Lower leg skin (tissue), 4 donors: ENCODE measurements at places on chromosomes 13 and 19. TPM values are rescaled to one million over a fixed set of nuclear protein-coding genes. Genes with fewer than 3 reads are reported as not detected.

- no peak for DNase-seq
Measured at GRCh38 chr19:3593156-3593555, 7.9 kb downstream of the GIPC3 start.

- DNase-seq, result peak; percentile 85
Measured at GRCh38 chr13:51222037-51222685, at the start of gene FAM124A. Gene FAM124A (plus strand): TSS chr13:51222398. CDS start chr13:51222502, 104 bp downstream.

DNA sequence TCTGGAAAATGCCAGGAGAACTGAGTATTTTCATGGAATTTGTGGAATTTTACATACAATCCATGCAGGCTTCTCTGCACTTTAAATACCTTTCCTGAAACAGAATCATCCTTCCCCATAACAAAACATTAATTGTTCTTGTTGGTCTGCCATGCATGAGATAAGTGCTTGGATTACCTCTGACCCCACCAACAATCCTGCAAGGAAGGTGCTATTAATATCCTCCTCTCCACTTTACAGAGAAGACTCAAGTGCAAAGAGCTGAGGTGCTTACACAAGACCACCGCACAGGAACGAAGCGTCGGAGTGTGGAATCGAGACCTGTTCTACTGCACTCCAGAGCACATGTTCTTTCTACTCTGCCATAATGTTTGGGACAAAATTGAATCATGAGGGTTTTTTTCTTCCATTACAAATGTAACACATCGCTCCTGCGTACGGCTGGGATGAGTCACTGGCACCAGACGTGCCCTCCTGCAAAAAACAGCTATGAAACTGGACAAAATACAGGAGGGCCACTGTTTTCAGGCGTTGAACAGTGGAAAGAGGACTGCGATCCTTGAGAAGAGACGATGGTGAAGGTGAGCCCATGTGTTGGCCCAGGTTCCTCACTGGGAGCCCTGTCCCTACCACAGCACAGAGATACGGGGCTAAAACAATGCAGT, 12.9 kb upstream of the LRRC4B start:
- DNase-seq, result no peak

DNA sequence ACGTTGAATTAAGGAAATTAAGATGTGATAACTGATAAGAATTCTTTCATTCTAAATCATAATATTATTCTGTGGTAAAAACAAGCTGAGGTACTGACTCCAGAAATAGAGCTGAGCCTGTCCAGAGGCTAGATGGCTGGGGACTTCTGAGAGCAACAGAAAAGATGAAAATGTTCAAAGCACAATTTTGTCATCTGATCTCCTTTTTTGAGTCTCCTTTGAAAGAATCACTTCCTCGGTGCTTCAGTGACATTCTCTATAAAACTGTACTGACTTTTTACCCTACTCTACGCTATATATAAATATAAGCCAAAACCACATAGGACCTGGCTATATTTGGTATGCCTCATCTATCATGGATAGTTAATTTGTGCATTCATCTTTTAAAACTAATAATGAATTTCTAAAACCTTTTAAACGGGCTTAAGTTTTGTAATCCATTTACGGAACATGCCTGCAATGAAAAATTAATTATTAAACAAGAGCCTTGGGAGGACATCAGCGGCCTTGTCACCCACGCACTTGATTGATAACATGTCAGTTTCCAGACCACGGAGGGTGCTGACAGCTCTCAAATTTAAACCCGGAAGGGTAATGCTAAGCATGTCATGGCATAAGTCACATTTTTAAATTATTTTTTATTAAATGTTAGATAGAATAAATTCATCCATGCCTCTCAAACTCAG, 235.5 kb downstream of the PCDH9 start:
- DNase-seq, result no peak

The IGFL1 gene
- total RNA-seq, result 0.88 TPM

DNA sequence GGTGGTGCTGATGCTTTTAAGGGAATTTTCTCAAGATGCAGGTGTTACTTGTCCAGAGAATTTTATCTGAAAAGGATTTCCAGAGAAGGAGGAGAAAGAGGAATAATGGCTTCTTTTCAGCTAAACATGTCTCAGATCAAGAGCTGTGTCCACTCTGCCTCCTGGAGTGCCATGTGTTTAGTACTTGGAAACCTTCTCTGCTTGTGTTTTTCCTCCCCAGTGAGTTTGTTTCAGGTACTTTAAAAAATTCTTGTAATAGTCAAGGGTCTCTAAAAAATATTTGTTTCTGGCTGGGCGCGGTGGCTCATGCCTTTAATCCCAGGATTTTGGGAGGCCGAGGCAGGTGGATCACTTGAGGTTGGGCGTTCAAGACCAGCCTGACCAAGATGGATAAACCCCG, 22.7 kb downstream of the ZNF431 start:
- no peak for DNase-seq

- DNase-seq, result no peak
Measured at GRCh38 chr19:1066748-1067340, at the start of gene ARHGAP45. Gene ARHGAP45 (plus strand): TSS chr19:1067167. CDS start chr19:1067406, 239 bp downstream.

The FGF14 gene
- 0.44 TPM for total RNA-seq

DNA sequence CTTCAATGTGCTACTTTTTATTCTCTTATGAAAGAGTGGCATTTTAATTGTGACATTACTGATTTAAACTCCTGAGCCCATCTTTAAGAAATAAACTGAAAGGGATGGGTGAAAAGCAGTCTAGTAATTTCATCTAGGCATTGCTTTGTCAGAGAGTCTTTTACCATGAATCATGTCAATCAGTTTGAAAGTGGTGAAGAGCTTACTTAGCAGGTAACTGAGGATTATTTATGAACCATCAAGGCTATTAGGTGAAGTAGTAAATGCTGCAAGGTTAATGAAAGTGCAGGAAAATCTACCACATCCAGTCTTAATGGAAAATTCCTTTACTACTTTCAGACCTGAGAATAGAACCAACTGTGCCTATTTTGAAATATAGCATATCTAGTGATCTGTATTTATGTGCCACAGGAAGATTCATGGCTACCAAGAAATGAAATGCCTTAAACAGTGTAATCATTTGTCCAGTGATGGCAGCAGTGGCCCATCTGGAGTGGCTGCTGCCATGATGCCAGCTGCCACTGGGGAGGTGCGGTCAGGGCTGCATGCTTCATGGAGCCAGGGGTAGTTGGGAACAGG, 368.9 kb downstream of the SLITRK6 start:
- no peak for DNase-seq

The MISP gene
- total RNA-seq, result 0.61 TPM

- DNase-seq, result no peak
Measured at GRCh38 chr13:113654175-113654560, 3.8 kb downstream of the ATP4B start.

- no peak for DNase-seq
Measured at GRCh38 chr13:42673677-42674076, 99.7 kb downstream of the TNFSF11 start.

- DNase-seq, result no peak
Measured at GRCh38 chr19:41993612-41994483, at the start of gene ATP1A3. Gene ATP1A3 (minus strand): TSS chr19:41994230. CDS start chr19:41994076, 154 bp downstream.

DNA sequence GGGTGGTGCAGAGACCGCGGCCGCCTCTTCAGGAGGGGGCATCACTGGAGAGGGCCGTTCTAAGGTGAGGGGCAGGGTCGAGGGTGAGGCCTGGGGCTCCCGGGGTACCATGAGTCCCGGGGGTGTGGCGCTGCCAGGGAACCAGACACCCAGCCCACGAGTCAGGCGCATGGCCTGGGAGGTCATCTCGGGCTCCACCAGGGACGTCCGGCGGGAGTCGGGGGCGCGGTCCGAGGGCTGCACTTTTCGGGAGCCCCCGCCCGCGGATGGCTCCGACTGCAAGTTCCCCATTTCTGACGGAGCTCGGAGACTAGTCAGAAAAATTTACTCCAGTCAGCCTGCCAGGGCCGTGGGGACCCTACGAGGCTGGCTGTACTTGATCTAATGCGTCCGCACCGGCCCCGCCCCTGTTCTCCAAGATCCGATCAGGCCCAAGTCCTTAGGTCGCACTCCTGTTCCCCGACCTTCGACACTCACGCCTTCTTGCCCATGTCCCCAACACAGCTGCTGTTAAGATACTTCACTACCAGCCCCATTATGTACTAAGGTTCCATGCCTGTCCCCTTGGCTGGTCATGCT, 774 bp downstream of the GGN start:
- DNase-seq, result no peak

DNA sequence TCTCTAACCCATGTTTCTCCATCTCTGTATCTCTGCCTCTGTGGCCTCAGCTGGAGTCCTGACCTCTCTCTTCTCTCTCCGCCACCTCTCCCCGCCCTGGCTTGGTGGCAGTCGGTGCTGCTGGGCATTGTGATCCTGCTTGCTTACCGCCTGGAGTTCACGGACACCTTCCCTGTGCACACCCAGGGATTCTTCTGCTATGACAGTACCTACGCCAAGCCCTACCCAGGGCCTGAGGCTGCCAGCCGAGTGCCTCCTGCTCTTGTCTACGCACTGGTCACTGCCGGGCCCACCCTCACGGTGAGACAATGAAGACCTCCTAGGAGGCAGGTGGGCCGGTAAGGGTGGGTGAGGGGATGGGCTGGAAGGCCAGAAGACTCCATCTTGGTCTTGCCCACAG, 4.2 kb downstream of the PLPPR2 start:
- no peak for DNase-seq

- no peak for DNase-seq
Measured at GRCh38 chr13:21556051-21556450, 47.9 kb downstream of the MICU2 start.

- DNase-seq, result no peak
Measured at GRCh38 chr13:42048342-42048683, at the start of gene DGKH. Gene DGKH (plus strand): TSS chr13:42048648. CDS start chr13:42048774, 126 bp downstream.

The ZNF845 gene
- total RNA-seq, result 7.9 TPM

GRCh38 chr13:112059457-112060281, 7.3 kb upstream of the SOX1 start:
- DNase-seq, result no peak

The ZNF865 gene
- total RNA-seq, result 11.1 TPM

GRCh38 chr19:17718550-17718946, 732 bp upstream of the MAP1S start:
- DNase-seq, result no peak

The PALM3 gene
- not detected for total RNA-seq

DNA sequence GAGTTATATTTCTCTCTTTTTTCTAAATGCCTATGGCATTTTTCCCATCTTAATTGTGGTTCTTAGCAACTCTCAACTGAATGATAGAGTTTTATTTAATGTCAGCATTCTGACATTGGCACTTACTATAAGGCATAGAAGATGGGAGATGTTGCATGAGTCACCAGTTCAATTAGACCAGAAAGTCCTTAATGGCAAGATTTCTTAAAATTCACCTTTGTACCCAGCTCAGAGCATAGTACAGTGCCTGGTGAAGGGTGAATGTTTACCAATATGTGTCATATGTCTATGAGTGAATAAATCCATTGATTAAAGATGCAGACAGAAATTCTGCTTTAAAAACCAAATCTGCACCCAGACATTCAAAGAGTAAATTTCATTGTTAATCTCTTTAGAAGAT, 526.9 kb downstream of the EFNB2 start:
- no peak for DNase-seq

GRCh38 chr19:11378319-11379189, 4.1 kb downstream of the SWSAP1 start:
- DNase-seq, result peak; percentile 90

DNA sequence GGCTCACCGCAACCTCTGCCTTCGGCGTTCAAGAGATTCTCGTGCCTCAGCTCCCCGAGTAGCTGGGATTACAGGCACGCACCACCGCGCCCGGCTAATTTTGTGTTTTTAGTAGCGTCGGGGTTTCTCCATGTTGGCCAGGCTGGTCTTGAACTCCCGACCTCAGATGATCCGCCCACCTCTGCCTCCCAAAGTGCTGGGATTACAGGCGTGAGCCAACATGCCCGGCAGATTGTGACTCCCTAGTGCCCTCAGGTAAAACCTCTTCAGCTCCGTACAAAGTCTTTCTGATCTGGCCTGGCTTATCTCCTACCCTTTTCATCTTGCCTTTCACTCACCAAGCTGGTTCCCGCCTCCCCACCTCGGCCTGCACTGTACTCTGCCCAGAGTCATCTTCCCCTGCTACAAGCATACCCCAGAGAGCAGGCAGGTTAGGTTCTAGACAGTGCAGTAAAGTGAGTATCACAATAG, 15.0 kb downstream of the BICRA start:
- DNase-seq, result no peak

DNA sequence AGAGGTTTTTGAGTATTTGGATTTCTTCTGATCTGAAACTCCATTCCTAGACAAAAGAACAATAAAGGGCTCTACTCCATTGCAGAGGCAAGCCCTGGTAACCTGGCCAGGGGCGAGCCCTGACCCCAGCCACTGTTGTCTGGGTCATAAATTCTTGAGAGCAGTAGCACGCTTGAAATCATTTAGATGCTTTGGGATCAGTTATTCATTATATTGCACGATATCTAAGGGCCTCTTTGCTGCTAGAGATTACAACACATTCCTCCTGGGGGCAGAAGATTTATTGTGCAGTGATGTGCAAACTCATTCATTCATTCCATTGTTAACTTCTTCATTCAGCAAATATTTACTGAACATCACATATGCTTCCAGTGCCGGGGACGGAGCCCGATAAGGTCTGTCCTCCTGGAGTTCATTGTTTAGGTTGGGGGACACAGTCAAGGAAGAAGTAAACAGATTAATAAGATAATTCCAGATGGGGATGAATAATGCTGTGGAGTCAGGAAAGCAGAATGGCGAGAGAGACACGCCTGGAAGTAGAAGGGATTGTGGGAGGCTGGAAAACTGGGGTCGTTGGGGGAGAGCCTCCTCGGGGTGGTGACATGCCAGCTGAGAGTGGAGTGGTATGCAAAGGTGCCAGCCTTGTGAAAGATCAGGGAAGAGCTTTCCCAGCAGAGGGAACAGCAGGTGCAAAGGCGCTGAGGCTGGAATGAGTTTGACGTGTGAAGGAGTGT, 34.9 kb downstream of the SIPA1L3 start:
- peak; percentile 50 for DNase-seq

GRCh38 chr19:33947265-33947964, 150.7 kb downstream of the KCTD15 start:
- DNase-seq, result peak; percentile 48

The ZNF541 gene
- 1.5 TPM for total RNA-seq

GRCh38 chr19:496112-496665, at the start of gene MADCAM1:
Gene MADCAM1 (plus strand): TSS chr19:496486. CDS start chr19:496500, 14 bp downstream.
- DNase-seq, result no peak

DNA sequence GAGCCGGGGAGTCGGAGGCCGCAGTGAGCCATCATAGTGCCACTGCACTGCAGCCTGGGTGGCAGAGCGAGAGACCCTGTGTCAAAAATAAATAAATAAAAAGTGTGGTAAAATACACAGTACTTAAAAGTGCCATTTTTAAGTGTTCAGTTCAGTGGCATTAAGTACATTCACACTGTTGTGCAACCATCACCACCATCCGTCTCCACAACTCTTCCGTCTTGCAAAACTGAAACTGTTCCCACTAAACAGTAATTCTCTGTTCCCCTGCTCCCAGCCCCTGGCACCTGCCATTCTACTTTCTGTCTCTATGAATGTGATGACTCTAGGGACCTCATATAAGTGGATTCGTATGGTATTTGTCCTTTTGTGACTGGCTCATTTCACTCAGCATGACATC, 13.3 kb downstream of the SLC25A42 start:
- no peak for DNase-seq

- no peak for DNase-seq
Measured at GRCh38 chr13:90846936-90847335, 500.6 kb upstream of the MIR17HG start.

The KLF5 gene
- 445 TPM for total RNA-seq
